ENCODE measurements at places on chromosomes 11 and 22.

DNA sequence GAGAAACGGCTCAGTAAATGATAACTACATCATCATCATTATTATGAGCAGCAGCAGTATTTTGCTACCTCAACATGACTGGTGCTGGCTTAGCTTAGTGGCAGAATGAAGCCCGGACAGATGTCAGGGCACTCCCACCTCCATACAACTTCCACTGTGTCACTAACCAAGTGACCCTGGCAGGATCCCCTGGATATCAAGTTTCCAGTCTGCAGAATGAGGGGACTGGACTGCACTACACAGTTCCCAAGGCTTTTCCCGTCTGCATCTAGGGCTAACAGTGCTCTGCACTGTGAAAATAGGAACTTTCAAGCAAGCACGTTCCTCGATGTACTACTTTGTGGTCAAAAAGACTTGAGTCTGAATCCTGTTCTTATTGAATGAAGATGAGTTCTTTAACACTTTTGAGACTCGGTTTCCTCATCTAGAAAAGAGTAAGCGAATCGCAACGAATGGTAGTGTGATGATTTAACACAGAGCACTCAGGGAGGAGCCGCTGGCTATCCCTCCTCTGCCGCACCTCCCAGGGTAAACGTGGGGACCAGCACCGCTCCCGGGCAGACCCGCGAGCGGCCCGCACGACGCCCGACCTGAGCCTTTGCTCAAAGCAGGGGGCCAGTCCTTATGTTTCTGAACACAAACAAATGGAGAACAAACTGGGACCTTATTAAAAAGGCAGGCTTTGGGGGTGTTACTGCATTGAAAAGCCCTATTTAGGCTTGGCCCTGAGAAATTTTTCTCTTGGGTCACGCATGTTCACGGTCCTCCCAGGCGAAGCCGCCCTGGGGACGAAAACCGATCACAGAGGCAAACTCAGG lies 910 bp downstream of the CLTCL1 start:
- DNase-seq: no peak

GRCh38 chr11:91967026-91967690 lies 257.5 kb upstream of the FAT3 start:
- DNase-seq: no peak

DNA sequence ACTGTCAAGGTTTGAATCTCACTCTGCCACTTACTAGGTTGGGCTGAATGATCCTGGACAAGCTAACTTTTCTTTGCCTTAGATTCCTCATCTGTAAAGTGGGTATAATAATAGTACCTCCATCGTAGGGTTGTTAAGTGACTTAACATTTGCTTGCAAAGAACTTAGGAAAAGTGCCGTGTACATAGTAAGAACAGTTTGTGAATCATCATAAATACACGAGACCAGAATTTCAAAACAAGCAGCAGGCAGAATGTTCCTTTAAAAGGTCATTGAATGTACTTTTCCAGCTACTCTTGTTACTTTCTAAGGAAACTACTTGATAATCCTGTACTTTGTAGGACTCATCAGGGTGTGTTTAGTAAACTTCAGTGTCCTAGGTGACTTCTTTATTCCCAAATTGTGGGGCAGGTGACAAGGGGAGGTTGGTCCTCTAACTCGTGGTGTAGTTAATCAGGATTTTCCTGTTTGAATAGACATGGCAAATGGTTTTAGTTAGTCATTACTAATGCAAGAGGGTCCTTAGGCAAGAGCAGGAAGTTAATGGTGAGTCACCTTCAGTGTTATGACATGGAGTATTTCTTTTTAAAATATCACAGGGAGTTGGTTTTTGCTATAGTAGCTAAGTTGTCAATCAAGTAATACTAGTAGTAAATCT lies 67.9 kb downstream of the YAP1 start:
- no peak for DNase-seq

GRCh38 chr11:13486926-13487660 lies 8.7 kb downstream of the PTH start:
- DNase-seq: no peak

DNA sequence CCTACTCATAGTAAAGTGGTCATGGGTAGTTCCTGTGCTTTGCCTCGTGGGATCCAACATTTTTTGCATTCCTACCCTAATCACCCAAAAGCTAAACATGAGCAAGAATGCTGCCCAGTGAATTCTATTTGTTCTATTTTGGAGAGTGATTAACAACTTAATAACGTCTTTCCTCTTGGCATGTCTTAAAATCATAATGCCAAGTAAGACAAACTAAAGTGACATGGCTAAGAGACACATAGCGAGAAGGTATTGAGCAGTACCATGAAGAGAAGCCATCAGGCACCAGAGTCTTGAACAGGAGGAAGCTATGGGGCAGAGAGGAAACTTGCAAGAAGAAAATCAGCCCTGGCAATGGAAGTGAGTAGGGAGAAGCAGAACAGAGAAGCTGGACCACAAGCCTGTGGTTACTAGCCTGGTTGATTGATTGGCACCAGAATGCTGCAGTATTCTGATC lies 32.0 kb downstream of the EXPH5 start:
- DNase-seq: no peak

GRCh38 chr11:34341931-34342533 lies 15.8 kb downstream of the ABTB2 start:
- no peak for DNase-seq

DNA sequence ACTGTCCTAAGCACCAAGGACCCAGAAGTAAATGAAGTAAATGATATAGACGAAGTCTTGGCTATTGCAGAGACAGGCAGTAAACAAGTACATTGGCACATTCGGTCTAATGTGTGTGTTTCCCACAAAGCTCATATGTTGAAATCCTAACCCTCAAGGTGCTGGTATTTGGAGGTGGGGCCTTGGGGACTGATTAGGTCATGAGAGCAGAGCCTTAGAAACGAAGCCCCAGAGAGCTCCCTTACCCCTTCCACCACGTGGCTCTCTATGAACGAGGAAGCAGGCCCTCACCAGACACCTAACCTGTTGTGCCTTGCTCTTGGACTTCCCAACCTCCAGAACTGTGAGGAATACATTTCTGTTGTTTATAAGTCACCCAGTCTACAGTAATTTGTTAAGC lies 14.9 kb downstream of the CLMP start:
- no peak for DNase-seq

- no peak for DNase-seq
Measured at GRCh38 chr11:83255366-83255765, 30.8 kb downstream of the CCDC90B start.

DNA sequence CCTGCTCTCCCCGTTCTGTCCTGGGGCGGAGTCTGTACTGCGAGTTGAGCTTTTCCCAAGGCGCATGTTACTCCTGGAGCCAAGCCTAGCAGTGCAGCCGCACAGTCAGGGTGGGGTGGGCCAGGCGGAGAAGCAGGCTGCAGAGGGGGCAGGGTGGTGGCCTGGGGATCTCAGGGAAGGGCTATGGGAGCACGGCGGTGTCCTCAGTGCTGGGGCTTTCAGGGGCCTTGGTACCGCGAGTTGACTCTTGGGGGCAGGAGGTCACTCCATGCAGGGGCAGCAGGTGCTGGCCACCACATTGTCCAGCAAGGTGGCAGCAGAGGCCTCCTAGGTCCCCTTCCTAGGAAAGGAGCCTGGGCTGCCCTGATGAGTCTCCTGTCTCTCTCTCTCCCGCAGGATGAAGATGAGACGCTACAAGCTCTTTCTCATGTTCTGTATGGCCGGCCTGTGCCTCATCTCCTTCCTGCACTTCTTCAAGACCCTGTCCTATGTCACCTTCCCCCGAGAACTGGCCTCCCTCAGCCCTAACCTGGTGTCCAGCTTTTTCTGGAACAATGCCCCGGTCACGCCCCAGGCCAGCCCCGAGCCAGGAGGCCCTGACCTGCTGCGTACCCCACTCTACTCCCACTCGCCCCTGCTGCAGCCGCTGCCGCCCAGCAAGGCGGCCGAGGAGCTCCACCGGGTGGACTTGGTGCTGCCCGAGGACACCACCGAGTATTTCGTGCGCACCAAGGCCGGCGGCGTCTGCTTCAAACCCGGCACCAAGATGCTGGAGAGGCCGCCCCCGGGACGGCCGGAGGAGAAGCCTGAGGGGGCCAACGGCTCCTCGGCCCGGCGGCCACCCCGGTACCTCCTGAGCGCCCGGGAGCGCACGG lies 14.9 kb upstream of the MIEF1 start:
- no peak for DNase-seq

- DNase-seq: no peak
Measured at GRCh38 chr11:117295438-117296137, 4.4 kb downstream of the BACE1-AS start.

DNA sequence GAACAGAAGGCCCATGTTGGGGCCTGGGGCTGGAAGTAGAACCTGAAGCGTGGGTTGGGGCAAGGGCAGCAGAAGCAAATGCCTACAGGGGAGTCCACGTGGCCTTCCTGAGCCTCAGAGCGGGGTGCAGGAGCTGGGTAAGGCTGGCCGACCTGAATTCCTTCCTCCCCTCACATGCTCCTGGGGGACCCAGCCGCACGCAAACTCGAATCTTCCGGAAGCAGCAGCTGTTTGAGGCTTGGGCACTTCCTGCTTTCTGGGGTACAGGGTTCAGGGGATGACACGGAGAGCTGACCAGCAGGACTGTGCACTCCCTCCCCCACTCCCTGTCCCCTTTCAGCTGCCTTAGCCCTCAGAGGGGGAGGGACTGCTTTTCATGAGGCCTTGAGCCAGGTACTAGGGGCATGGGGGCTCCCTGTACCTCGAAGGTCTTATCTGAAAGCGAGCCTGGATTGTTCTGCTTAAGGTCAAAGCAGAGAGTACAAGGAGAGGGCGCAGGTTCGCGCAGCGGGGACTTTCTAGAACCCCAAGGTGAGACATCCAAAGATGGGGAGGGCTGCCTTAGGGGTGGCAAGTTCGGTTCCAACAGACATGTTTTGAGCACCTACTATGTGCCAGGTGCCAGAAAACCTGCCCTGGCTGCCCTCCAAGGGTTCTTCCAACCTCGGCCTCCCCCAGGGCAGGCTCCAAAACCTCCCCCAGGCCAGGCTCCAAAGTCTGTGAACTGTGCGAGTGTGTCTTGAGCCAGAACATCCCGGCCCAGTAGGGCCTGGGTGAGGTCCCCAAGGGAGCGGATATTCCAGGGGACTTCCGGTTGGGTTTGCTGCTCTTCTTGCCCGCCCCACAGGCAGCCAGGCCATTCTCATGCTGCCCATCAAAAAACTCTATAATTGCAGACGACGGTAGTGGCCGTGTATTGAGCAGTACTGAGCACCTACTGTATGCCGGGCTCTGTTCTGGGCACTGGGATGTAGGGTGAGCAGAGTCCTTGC lies 1.7 kb downstream of the NCF4 start:
- no peak for DNase-seq

GRCh38 chr11:116263019-116263418 lies 509.8 kb downstream of the BUD13 start:
- DNase-seq: no peak

DNA sequence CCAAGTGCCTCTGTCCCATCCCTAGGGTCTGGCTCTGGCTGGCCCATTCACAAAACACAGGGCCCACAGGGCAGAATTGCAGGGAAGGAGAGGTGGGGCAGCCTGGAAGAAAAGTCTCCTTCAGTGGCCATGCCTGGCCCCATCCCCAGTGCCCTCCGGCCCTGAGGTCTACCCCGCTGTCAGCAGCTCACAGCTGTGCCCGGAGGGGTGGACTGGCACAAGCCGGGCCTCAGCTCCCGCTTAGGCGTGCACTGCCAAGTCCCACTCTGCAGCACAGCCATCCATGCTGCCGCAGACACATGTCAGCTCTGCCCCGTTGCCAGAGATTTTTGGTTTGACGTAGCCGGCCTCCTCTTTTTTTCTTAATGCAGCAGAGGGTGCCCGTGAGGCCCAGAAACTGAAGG lies 3.9 kb upstream of the SCN2B start:
- DNase-seq: no peak

GRCh38 chr11:114243461-114244372 lies 52.5 kb upstream of the NNMT start:
- no peak for DNase-seq

- no peak for DNase-seq
Measured at GRCh38 chr11:89321401-89321800, 143.7 kb downstream of the TYR start.

GRCh38 chr11:134676516-134677287 lies 264.7 kb upstream of the B3GAT1 start:
- no peak for DNase-seq

DNA sequence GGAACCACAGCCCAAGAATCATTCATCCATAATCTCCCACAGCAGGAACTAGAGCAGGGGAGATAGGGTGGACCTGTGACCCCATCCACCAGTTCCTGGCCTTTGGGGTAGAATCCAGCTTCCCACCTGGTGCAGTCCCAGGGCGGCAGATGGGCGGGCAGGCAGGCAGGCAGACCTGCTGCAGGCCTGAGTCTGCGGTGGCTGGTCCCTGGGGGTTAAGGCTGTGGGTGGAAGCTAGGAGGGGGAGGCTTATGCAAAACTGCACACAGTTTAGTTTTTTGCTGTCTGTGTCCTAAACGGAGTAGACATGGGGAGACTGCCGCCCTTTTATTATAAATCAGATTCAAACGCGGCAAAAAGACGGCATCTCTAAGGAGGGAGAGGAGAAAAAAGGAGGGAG lies 4.5 kb upstream of the NEFH start:
- no peak for DNase-seq

DNA sequence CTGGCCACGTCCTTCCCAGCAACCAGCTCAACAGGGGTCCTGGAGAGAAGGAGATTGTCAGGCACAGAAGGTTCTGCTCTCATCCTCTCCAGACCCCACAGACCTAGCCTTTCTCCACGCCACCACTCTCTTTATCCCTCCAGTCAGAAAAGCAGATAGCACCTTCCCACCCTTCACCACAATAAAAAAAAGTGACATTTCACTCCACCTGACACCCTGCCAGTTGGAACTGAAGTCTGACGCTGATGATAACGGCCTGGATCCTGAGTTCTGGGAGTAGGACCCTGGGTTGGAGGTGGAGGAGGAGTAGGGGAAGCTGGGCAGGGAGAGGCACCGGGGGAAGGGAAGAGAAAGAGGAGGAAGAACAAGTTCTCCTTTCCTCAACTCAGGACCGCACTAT lies 127.5 kb upstream of the ANO1 start:
- DNase-seq: no peak

DNA sequence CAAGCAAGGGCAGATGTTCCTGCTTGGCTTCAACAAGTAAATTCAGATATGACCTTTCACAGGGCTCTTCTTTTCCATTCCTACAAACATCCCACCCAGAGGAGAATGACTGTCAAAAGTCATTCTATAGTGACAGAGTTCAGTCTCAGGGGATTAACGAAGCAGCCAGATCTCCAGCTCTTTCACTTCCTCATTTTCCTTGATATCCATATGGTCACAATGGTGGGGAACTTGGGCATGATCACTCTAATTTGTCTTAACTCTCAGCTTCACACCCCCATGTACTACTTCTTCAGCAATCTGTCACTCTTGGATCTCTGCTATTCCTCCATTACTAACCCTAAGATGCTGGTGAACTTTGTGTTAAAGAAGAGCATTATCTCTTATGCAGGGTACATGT lies 15.0 kb upstream of the OR8B8 start:
- no peak for DNase-seq

- DNase-seq: no peak
Measured at GRCh38 chr11:105769627-105770026, 159.8 kb downstream of the GRIA4 start.

DNA sequence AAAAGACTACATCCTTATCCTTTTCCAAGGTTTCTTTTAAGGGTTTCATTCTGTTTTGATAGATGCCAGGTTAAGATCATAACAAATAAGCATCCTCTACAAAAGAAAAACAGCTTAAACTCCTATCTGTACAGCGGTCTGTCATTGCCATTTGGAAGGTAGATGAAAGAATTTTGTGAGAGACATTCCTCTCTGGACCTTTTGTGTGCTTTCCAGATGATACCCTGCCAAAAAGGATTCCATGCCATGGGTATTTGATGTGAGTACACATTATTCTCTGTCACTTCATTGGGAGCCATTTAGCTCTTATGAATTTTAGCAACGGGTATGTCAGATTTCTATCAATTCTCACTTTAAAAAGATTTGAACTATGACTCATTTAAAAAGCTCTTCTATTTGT lies 153.7 kb downstream of the GRIA4 start:
- DNase-seq: no peak
